ENCODE measurements at places on chromosomes 11 and 22.

GRCh38 chr11:8036002-8036802 lies 44.8 kb upstream of the TUB start:
- no peak for DNase-seq

GRCh38 chr11:86151174-86152005 lies 82.5 kb upstream of the PICALM start:
- DNase-seq = no peak

GRCh38 chr11:76248210-76248609 lies 41.9 kb upstream of the WNT11 start:
- DNase-seq = no peak

GRCh38 chr11:6438979-6439571 lies 1.7 kb downstream of the HPX start:
- DNase-seq = no peak

DNA sequence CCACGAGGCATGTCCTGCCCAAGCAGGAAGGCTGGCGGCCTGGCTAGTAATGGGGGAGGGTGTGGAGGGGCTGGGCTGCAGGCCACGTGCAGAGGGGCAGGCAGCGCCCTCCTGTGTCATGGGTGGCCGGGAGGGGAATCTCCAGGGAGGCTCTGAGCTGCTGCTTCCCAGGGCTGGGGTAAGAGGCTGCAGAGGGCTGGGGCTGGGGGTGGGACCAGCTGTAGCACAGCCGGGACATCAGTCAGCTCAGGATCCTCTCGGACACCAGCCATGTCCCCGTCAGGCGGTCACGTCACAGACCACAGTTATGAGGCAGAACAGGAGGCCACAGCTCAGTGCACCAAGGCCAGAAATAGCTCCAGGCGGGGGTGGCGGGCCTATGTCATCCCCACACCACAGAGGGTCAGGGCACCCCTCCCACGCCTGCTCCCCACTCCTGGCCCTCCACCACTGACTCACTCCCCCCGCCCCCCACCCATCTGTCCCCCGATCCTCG lies 21.1 kb downstream of the RTN4R start:
- no peak for DNase-seq

DNA sequence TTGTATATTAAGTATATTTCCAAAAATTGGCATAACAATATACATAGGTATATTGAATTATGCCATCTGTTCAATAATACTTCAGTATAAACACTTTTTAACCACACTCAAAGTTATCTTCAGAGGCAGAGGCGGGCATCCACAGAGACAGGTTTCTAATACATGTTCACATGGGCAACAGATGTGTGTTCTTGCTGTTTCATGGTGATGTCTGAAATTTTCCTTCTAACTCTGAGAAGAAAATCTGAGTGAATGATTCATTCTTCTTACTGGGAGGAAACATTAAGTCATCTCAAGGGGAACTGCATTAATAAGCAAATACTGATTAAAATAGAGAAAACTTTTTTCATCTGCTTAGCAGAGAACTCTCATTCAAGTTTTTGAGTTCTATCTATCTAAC lies 1074.5 kb downstream of the LRRC4C start:
- DNase-seq = no peak

DNA sequence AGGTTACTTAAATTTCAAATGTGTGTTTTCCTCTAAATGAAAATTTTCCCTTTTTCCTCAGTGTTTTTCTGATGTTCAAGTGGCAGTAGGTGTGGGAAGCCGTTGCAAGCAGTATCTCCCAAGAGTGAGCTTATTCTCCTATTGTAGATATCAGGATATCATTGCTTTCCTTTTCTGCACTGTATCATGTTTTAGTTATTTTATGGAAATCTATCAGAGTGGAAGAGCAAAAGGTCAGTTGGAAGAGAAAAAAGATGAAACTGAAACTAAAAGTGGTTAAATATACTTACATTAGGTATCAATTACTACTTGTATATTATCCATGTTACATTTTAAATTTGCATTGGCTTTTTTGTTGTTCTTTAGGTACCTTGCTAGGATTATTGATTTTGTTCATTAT lies 57.0 kb downstream of the PDE3B start:
- no peak for DNase-seq

GRCh38 chr22:46842606-46843005 lies 80.2 kb downstream of the TBC1D22A start:
- no peak for DNase-seq
